ENCODE measurements at places on chromosomes 2 and 18. TPM values are rescaled to one million over a fixed set of nuclear protein-coding genes. Genes with fewer than 3 reads are reported as not detected.

DNA sequence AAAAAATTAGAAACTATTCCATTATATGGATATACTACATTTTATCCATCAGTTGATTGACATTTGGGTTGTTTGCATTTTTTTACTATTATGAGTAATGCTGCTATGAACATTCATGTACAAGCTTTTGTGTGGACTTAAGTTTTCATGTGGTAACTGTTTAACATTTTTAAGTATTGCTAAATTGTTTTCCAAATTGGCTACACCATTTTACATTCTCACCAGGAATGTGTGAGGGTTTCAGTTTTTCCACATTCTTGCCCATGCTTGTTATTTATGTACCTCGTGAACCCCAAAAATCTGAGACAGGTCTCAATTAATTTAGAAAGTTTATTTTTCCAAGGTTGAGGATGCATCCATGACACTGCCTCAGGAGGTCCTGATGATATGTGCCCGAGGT is 3.1 kb upstream of the TXNL4A start:
- DNase-seq, result no peak

GRCh38 chr2:146721486-146721885 is 1123.3 kb upstream of the ACVR2A start:
- no peak for DNase-seq

Gene REG1A
- 6.8 TPM for total RNA-seq

Gene DOK6
- total RNA-seq, result not detected

Gene TUBB6
- total RNA-seq, result 97.7 TPM

All from GM12878 (cell line).